Lung microvascular endothelial cell (primary cell): ENCODE measurements at places on chromosomes 2 and 18.

DNA sequence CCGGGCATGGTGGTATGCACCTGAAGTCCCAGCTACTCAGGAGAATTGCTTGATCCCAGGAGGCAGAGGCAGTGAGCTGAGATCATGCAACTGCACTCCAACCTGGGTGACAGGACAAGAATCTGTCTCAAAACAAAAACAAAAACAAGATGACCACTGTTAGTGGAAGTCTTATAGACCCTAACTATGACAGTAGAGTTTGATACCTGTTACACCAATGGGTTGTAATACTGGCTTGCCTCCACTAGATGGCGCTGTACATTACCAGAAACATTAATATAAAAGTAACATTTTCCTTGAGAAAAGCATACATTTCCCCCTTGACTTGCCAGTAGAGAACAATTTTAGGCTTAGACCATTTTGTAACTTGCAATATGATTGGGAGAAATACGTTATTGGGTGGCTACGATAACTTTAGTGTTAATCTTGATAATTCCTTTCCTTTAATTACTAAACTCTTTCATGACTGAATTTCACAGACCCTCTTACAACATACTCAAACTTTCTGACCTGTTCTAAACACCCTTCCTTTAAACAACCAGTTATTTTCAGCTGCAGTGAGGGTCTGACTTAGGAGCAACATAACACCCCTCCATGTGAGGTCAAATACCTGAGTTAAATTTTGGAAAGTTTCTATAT is 19.5 kb downstream of the SLC25A52 start:
- peak; percentile 47 for DNase-seq

DNA sequence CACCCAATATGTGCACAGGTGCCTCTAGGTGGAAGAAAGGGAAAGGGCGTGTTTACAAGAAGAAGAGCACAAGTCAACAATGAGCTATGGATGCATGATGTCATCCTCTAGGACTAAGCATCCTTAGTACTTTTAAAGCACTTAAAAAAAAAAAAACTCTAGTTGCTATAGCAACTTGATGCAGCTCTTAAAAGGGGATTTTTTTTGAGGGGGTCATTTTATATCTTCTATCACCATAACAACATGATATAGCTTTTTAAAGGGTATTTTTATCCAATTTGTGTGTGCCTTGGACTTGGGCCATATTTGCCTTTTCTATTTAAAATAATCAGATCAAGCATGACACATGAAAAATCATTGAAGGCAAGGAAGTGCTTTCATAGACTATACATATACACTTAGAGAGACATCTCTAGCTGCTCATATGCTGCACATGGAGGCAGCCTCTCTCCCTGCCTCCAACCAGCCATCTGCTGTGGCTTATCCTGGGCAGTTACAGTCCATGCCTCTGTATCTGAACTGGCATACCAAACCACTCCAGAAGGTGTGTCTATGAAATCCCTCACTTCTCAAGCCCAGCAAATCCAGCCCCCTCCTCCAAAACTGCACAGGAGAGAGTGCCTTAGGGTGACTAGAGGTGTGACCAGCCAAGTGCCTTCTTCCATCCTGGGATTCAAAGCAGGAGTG is 165.4 kb downstream of the MSH2 start:
- DNase-seq = no peak

DNA sequence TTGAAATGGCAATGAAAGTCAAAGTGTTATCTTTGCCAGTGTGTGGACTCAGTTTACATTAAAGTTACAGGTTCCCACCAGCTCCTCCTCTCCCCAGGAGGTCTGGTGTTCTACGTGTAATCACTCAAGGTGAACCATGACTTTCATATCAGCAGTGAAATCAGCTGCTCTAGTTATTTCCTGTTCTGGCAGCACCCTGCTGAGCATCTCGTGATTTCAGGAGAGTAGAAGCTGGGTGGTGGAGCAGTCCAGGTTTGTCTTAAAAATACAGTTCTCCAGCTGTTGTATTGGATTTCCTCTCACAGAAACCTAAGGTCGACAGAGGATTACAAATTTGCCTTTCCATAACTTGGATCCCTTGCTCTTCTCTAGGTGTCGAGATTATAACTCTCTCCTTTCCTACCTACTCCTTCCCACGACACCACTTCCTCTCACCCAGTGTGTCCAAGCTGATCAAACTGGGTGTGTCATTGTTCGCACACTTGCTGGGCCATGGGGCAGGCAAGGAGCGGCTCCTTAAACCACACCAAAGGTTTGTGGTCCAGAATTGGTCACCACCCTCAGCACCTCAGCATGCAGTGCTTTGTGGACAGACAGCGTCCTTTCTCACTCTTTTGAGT is 13.0 kb upstream of the ARHGAP25 start:
- DNase-seq = no peak

GRCh38 chr2:54605836-54606235 is 117.6 kb upstream of the EML6 start:
- DNase-seq = peak; percentile 75

GRCh38 chr2:216865658-216866057 is 5.8 kb upstream of the TNP1 start:
- no peak for DNase-seq

GRCh38 chr18:37313624-37314023 is 252.0 kb downstream of the CELF4 start:
- no peak for DNase-seq

DNA sequence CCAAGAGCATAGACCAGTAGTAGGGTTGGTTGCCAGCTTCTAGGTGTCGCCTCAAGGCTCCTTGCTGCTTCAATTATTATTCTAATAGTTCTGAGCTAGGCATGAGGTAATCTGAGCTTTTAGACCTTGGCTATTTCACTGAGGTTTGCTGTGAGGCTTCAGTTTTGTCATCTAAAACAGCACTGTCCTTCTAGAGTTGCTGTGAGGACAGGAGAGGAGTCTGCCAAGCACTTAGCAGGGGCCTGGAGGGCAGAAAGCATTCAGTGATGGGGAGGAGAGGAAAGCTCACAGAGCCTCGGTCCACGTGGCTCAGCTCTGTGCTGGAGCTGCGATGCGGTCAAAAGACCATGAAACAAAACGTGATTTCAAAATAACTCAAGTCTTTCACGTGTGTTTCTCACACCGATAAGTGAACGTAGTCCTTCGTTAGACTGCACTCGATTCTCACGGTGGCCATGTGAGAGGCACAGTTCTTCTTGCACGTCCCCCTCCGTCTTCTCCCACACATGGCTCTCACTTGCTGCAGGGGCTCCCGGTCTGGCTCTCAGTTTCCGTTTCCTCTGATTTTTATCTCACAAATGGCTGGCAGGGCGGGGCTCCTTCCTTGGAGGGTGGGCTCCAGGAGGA is 113.7 kb downstream of the B3GNT2 start:
- DNase-seq = peak; percentile 36
